ENCODE measurements at places on chromosomes 2 and 18.

DNA sequence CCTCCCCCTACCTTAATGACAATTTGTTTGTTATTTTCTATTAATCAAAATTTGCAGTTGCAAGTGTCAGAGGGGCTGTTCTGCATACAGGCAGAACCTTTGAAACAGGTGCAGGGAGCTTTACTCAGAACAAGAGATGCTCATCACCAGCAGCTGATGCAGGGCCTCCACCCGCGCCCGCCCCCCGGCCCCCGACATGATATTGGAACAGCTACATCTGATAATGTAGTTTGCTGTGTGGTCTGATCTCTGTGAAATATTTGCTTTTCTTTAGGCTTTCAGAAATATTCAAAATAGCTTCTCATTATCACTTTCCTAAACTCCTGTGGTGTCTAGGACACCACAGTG, 130.0 kb downstream of the PRKCE start:
- DNase-seq: no peak

GRCh38 chr2:138170485-138170884, 206.2 kb downstream of the HNMT start:
- DNase-seq: no peak

GRCh38 chr2:30710016-30710415, 97.2 kb downstream of the CAPN13 start:
- no peak for DNase-seq

- DNase-seq: no peak
Observed at GRCh38 chr2:3151153-3151918, 226.3 kb downstream of the EIPR1 start.

- no peak for DNase-seq
Observed at GRCh38 chr2:183089192-183089851, 10.8 kb downstream of the DUSP19 start.

DNA sequence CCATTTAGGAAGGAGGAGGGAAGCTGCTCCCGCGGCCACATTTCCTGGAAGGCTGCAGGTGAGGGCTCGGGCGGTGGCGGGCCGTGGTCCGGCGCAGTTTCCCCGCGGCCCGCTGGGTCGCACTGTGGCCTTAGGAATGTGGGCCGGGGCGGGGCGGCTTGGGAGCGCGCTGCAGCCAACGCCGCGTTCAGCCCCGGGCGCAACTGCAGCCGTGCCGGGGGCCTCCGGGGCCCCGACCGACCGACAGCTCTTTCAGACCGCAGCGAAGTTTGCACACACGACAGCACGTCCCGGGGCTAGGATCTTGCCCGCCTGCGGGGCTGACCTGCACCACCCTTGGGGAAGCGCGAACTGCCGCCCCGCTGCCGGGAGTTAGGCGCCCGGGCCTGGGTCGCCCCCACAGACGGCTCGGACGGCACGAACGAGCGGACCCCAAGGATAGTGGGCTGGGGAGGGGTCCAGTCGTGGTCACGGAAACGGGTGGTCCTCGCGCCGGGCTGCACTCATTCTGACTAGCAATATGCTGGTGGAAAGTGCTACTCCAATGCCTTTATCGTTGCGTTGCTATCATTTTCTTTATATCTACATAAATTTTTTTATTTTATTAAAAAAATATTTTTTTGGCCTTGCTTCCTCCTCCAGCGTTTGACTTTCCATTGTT, 69.9 kb upstream of the DLX2 start:
- peak; percentile 74 for DNase-seq

GRCh38 chr18:23851470-23852002, 162.3 kb downstream of the LAMA3 start:
- no peak for DNase-seq

DNA sequence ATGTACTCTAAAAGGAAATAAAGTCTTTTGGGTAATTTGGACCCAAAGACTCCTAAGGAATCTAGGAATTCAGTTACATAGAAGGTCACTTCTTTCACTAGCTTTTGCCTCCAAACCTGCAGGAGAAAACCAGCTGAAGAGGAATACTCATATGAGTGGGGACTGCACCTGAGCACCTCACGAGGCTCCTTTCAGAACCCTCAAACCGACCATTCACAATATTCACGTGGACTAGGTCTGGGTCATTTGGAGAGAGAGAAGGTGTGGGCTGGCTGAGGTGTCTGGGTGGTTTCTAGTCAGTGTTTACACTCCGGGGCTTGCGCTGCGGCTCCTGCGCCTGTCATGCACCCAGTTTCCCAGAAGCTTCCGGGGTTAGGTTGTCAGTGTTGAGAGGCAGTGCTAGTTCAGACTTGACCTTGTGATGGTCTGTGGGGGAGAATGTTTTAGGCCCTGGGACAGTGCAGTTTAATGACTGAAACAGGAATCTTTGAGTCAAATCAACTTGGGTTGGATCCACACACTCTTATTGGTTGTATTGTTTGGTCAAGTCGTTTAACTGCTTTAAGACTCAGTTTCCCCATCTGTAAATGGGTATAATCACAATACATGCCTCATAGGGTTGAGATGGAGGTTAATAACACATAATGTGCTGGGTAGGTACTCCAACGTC, 78.4 kb downstream of the LIMS1 start:
- DNase-seq: peak; percentile 47

DNA sequence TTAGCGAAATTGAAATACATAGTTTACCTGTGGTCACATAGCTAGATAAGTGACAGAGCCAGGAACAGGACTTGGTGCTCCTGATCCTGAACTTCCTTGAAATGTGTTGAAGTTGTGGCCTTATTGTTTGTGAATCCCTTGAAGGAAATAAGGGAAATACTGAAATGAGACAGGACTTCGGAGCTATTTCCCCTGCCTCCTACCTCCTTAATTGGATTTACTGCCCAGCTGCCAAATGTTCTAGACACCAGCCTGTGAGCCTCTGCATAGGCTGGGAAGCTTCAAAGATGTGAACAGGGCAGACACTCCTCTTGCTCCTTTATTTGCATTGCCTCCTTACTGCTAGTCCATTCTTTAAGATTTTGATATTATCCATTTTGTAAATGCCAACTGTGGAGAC, 135.2 kb downstream of the PRPF40A start:
- DNase-seq: no peak

DNA sequence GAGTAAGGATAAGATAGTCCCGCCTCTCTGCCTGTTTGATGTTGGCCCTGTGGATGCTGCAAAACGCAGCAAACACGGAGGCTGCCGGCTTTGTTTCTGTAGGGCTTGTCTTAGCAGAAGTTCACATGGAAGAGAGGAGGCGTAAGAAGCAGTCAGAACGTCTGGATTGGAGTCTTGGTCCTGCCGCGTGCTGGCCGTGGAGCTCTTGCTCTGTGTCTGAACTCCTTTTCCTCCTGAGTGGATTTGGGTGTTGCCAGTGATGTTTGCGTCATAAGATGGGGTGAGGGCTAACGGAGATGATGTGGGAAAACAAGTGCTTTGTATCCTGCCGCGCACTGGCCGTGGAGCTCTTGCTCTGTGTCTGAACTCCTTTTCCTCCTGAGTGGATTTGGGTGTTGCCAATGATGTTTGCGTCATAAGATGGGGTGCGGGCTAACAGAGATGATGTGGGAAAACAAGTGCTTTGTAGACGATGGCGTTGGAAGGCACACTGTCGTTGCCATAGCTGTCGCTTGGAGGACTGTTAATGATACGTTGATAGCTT, 240.9 kb downstream of the AGAP1 start:
- no peak for DNase-seq

Data from stimulated activated naive CD8-positive, alpha-beta T cell treated with anti-CD3 and anti-CD28 coated beads, Interleukin-15, Interleukin-2, amounts not matched to agents 100 U/mL and 50 U/mL, for 24 hours (primary cell).